A172 (cell line): ENCODE measurements at places on chromosomes 5 and 9.

GRCh38 chr5:163506095-163506457, 657 bp downstream of the MAT2B start:
- peak; percentile 6 for DNase-seq

- no peak for DNase-seq
These were observed 319.1 kb upstream of the PIK3R1 start for GRCh38 chr5:67896311-67896929.

DNA sequence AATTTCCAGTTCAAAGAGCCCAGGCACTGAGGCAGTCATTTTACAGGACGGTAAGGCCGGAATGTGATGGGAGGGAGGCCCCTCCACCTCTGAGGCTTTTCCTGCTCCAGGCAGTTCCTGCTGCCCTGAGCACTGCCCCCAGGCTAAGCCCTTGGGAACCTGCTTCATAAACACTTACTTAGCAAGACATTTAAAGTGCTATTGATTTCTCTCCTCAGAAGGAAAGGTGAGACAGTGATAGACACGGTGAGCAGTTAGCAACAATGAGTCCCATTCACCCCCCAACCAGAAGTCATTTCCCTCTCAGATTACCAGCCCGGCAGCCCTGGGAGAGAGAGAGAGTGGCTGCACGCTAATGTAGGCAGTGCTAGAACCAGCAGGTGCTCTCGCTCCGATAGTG, 462.5 kb downstream of the SPOCK1 start:
- no peak for DNase-seq

GRCh38 chr9:128903871-128904620, 16.7 kb upstream of the PHYHD1 start:
- DNase-seq: peak; percentile 71

- DNase-seq: peak; percentile 98
These were observed 114.2 kb upstream of the ADAMTS16 start for GRCh38 chr5:5025774-5026408.

DNA sequence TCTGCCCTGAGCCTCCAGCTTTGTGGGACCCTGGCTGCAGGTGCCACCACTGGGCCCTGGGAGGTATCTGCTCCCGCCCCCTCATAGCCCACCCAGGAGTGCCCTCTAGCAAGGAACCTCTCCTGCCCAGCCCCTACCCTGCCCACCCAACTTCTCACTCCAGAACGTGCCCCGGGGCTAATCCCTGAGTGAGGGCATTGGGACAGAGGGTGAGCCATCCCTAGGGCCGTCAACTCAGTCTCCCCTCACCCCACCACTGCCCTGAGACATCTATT, 2.7 kb upstream of the RASGEF1C start:
- no peak for DNase-seq

DNA sequence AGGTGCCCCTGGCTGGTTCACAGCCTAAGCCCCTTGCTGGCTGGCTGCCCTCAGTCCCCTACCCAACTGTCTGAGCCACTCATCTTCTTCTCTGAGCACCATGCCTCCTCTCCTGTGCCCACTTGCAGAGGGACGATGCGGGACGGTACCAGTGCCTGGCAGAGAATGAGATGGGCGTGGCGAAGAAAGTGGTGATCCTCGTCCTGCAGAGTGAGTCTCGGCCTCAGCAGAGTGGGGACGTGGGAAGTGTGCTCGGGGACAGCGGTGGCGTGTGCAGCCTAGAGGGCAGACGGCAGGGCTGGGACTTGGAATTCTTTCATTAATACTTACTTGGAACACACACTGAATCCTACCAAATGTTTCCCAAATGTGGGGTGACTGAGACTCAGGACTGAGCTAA, 34.3 kb upstream of the ASS1 start:
- no peak for DNase-seq

DNA sequence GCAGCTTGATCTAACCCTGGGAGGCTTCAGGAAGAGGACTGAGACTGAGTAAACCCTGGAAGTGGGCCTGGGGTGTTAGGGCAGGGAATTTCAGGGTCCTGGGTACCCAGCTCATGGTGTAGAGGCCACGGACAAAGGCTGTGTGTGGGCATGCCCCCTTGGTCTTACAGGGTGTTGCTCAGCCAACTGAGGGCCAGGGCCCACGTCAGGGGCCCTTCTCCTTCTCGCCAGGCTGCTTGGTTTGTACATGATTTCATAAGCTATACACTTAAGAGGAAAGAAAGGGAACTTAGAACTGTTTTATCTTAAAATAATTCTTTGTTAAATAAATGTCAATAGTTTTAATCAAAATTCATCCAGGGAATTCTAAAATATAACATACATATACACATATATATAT, 95.4 kb downstream of the TLE4 start:
- no peak for DNase-seq

- DNase-seq: no peak
These were observed 129.7 kb downstream of the CEMIP2 start for GRCh38 chr9:71638627-71639026.

DNA sequence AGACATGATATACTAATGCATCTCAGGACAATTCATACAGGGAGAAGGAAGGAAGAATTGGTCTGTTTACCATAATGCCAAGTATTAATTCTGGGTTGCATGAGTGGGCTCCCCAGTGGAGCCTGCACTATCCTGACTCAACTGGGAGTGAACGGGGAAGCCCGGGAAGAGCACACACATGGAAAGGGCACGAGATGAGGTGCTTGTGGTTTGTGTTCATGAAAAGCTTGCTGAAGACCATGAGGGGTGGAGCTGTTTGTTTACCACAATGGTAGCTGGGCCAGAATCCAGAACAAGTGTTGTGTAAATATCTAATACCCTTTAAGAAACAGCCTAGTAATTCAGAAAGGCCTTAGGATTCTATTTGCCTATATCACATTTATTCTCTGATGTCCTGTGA, 44.6 kb downstream of the POC5 start:
- DNase-seq: no peak

- no peak for DNase-seq
These were observed 110.4 kb upstream of the EPB41L4A start for GRCh38 chr5:112529525-112529924.

GRCh38 chr5:14915291-14915952, 43.8 kb upstream of the ANKH start:
- peak; percentile 79 for DNase-seq

- DNase-seq: no peak
These were observed 98.4 kb downstream of the CRB2 start for GRCh38 chr9:123454361-123454760.

GRCh38 chr9:110752766-110753165, 84.2 kb downstream of the MUSK start:
- peak; percentile 97 for DNase-seq

DNA sequence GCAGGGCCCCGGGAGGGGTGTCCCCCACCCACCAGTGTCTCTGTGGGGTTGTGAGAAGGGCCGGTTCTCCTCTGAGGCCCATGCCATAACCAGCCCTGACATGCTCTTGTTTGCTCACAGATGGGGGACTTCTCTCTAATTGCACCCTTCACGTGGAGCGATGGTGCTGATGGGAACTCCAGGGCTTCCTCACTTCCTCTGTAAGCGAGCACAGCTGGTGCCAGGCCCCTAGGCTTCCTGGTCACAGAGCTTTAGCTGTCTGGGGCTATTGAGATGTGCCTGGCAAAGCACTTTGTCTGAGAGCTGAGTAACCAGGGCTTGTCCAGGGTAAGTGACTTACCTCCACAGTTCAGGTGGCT, 36.4 kb downstream of the PHF2 start:
- no peak for DNase-seq

DNA sequence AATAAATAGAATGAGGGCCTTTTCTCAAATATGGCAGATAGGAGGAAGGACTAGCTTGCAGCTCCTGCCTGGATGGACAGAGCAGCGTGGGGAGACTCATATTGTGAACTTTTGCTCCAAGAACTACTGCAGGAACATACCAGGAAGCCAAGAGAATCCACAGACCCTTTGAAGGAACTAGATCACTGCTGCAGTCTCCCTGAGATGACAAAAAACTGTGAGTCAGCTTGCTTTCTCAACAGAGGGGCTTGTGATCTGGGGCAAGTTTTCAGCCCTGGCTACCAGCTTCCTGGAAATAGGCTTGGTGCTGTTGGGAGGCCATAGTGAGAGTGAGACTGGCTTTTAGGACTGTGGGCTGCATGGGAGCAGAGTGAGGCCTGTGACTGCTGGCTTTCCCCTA, 170.6 kb upstream of the TRIM32 start:
- no peak for DNase-seq

DNA sequence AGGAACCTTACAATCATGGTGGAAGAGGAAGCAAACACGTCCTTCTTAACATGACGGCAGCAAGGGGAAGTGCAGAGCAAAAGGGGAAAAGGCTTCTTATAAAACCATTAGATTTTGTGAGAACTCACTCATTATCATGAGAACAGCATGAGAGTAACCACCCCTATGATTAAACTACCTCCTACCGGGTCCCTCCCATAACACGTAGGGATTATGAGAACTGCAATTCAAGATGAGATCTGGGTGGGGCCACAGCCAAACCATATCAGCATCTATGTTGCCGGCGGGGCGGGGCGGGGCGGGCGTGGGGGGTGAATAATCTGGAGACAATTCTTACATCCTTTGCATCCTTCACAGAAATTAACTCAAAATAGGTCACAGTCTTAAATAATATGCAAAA, 58.8 kb upstream of the GFPT2 start:
- no peak for DNase-seq

GRCh38 chr5:61180886-61181285, 18.6 kb upstream of the SMIM15 start:
- no peak for DNase-seq

- DNase-seq: no peak
These were observed 22.3 kb upstream of the WDR41 start for GRCh38 chr5:77514457-77514856.

- no peak for DNase-seq
These were observed 77.8 kb downstream of the TENT4A start for GRCh38 chr5:6791031-6791430.

- DNase-seq: no peak
These were observed 27.3 kb upstream of the FANCC start for GRCh38 chr9:95344735-95345325.

DNA sequence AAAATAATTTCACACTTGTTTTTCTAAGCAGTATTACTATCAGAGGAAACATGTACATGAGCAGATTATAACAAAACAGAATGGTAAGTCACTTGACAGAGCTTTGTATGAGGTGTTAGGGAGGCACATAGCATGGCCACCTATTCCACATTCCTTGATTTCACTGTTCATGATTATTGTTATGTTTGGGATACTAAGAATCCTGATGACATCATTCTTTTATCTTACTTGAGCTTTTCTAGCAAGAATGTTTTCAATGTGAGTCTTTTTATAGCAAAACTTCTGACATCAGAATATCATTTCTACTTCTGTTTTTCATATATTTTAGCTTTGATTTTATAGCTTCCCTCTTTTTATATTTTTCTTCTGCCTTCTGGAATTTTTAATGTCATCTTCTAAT, 208.2 kb downstream of the DMRTA1 start:
- no peak for DNase-seq

GRCh38 chr5:116702776-116703175, 128.2 kb upstream of the SEMA6A start:
- DNase-seq: no peak

- DNase-seq: no peak
These were observed 55.6 kb upstream of the SNCAIP start for GRCh38 chr5:122256388-122256787.

DNA sequence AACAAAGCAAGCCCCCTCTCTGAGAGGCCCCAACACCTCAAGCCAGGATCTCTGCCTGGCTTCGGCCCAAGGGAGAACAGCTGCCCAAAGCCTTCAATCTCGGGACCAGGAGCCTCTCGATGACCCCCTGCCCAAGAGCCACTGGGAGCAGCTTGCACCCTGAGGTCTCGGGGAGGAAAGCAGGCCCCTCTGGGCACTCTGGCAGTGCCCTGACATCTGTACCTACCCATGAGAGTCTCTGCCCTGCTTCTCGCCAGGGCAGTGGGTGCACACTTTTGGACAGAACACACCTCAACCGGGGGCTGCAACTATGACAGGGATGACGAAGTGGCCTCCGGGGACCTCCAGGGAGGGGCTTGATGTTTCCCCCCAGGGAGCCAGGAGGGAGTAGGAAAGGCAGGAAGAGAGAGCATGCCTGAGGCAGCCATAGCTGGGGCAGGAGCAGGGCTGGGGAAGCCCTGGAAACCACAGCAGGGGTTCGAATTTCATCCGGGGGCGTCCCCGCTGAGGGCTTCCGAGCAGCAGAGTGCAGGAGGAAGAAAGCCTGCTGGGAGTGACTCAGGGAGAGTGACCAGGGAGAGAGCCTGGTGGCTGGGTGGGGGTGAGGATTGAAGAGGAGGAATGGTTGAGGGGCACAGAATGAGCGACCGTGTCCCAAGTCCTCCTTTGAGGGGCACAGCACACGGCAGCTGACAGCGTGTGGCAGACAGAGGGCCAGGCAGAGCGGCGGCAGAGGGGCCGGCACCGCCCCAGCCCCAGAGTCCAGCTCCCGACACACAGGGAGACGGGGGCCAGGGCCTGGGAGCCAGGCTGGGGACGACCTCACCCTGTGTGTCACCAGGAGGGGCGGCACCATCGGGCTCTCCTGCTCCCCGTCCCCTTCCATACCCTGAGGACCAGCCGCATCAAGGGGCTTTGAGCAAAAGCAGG, 1.8 kb downstream of the LPCAT1 start:
- peak; percentile 55 for DNase-seq

DNA sequence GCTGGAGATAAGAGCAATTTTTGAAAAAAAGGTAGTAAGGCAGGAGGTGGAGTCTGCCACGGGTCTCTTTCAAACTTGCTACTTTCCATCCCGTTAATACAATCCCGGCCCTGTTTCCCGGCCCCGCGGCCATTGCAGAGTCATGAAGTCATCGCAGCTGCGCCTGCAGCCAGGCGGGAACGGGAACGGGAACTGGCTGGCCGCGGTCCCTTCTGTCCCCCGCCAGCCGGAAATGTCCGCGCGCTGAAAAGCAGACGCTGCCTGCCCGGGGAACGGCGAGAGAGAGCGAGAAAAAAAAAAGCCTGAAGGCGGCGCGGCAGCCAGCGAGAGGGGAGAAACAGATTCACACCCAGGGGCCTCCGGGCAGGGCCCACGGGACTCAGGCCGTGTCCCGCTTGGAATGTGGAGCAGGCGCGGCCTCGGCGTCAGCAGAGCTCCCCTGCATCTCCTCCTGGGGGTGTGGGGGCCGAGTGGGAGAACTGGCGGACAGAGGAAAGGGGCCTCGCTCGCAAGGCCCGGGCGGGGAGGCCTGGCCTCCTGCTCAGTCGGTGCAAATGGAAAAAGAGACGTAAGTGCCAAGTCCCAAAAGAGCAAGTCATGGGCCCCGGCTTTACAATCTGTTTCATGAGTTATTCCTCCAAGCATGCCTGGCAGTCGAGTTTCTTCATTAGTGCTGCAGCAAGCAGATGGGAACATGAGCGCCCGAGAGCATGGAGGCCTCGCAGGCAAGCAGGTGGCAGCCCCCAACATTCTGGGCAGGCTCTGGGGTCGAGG, 201.2 kb upstream of the GAS1 start:
- DNase-seq: peak; percentile 52
